Stromal cell of bone marrow (primary cell): ENCODE measurements at places on chromosomes 1 and 21.

DNA sequence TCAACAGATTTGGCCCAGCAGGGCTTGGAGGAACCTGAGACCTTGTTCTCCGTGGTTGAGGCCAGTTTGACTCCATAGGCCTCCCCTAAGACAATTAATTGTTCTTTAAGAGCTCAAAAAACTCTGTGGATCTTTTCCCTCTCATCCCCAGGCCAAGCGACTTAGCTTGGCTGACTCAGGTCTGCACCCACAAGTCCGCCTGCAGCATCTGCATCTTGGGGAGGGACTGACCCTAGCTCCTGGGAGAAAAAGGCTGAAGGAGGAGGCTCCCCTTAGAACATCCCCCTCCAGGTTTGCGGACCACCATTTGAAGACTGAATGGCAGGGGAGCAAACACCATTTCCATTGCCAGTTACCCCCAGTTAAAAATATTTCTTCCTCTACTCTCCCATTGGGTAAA, 1.5 kb upstream of the HES2 start:
- DNase-seq = no peak

- no peak for DNase-seq
Observed at GRCh38 chr21:33136847-33137502, 67.0 kb downstream of the OLIG1 start.

DNA sequence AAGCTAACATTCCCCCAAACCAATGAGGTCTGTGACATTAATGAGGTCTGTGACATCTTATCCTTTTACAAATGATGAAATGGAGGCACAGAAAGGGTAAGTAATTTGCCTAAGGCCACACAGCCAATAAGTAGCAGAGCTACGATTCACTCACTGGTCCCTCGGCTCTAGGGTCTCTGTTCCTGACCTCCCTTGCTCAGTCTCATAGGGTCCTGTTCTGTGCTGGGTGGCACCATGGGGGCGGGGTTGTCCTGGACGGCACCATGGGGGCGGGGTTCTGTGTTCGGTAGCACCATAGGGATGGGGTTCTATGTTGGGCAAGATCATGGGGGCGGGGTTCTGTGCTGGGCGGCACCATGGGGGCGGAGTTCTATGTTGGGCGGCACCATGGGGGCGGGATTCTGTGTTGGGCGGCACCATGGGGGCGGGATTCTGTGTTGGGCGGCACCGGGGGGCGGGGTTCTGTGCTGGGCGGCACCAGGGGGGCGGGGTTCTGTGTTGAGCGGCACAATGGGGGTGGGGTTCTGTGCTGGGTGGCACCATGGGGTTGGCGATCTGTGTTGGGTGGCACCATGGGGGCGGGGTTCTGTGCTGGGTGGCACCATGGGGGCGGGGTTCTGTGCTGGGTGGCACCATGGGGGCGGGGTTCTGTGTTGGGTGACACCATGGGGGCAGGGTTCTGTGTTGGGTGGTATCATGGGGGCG, 55.6 kb downstream of the CLSTN1 start:
- no peak for DNase-seq

DNA sequence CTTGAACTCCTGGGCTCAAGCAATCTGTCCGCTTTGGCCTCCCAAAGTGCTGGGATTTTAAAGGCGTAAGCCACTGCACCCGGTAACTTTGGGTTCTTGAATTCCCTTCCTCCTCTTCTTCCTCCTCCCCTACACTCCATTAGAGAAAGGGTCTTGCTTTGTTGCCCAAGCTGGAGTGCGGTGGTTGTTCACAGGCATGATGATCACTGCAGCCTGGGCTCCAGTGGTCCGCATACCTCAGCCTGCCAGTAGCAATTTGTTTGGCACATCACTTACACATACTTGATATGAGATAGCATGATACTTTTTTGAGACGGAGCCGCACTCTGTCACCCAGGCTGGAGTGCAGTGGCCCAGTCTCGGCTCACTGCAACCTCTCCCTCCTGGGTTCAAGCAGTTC, 2.2 kb downstream of the DEGS1 start:
- no peak for DNase-seq

DNA sequence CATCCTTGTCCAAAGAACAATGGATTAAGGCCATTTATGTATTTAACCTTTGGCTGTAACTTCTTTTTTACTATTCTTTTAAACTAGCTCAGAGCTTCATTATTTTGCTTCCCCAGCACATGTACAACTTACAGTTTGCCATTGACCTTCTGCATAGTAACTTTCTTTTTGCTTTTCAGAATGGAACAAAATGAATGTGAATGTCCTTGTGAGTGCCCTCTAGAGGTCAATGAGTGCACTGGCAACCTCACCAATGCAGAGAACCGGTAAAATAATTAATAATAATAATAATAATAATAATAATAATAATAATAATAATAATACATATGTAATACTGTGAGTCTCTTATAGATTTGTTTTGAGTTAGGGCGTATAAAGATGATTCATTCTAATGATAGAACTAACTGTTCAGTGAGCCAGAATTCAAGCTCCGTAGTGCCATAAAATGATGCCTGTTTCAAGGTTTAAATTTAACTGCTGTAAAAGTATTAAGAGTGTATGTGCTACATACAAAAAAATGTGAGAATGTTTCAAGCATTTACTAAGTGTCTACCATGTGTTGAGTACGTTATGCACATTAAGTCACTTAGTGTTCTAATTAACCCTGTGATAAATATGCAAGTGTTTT, 69.0 kb upstream of the RAVER2 start:
- DNase-seq = peak; percentile 14

DNA sequence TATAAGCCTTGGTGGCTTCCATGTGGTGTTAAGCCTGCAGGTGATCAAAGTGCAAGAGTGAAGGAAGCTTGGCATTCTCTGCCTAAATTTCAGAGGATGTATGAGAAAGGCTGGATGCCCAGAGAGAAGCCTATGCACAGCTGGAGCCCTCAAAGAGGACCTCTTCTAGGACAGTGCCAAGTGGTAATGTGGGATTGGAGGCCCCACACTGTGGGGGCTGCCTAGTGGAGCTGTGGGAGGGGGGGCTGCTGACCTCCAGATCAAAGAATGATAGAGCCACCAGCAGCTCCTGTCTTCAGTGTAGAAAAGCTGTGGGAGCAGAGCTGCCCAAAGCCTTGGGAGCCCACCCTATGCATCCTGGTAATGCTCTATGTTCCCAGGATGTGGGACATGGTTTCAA, 1512.7 kb upstream of the TPTE start:
- no peak for DNase-seq
